ENCODE measurements at places on chromosomes 11 and 22.

DNA sequence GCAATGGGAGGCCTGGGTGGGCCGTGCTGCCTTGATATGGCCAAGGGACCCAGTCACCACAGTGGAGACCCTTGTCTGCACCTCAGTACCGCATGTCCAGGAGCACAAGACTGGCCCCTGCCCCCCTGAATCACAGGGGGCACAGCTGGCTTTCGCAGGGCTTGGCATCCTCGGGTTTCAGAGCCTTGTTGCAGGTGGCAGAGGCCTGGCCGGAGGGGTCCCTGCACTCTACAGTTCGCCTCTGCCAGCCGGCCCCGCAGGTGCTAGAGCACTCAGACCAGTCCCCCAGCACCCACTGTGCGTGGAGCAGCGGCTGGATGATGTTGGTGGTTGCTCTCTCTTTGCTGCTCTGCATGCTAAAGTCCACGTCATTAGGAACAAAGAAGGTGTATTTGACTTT lies 23.0 kb downstream of the ADAMTS8 start:
- DNase-seq, result no peak

GRCh38 chr11:103528596-103528995 lies 419.4 kb downstream of the DYNC2H1 start:
- no peak for DNase-seq

GRCh38 chr11:63958008-63958407 lies 16.4 kb upstream of the COX8A start:
- no peak for DNase-seq

DNA sequence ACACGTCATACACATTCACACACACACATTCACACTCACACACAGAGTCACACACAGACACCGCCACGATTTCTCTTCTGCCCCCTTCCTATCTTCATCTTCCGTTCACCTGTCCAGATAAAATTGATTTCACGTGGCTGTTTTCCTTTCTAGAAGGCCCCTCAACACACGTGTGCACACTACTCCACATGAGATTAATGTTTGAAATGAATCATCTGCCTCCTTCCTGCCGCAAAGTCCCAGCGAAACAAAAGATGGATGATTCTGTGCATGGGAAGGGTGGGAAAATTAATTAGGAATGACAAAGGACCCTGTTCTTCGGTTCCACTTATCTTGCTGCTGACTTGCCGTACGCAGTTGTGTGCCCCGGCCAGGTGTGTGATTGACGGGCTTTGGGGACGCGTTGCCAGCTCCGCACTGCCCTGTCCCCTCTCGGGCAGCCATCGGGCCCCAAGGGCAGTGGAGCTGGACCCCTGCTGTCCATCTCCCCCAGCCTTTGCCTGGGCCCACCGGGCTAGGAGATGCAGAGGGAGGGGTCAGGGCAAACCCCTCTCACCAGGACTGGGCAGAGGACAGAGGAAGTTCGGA lies 73.8 kb downstream of the MPPED1 start:
- DNase-seq, result no peak

DNA sequence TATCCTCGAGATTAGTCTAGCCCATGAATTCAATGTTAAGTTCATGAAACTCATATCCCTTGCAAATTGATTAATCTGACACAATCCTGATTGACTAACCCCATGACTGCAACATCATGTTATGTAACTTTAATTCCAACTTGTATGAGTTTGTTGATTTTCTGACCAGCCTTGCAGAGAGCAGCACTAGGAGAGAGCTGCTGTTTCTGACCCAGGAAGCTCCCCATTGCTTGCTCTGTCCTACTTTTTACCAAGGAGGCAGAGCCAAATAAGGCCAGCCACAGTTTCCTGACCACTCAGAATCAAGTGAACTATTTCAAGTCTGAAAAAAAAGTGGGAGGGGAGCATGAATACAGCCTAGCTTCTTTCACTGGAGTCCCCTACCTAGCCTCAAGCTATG lies 13.2 kb downstream of the MPZL3 start:
- DNase-seq, result no peak

DNA sequence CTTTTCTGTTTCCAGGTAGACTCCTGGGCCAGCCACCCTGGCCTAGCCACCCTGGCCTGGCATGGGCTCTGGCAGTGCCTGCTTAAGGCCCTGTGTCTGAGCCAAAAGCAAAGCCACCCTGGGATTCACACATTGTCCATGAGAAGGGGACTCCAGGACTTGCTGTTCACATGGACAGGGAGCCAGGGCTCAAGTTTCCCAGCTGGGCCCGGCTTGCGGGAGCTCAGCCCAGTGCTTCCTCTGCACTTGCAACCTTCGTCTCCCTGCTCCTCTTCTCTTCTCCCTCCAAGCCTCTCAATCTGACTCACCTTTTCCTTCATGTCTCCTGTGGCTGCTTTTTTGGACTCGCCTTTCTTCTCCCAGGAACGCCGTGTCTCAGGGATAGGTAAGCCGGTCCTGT lies 130.3 kb downstream of the MICAL2 start:
- no peak for DNase-seq

GRCh38 chr11:31628111-31628510 lies 118.5 kb downstream of the ELP4 start:
- no peak for DNase-seq

DNA sequence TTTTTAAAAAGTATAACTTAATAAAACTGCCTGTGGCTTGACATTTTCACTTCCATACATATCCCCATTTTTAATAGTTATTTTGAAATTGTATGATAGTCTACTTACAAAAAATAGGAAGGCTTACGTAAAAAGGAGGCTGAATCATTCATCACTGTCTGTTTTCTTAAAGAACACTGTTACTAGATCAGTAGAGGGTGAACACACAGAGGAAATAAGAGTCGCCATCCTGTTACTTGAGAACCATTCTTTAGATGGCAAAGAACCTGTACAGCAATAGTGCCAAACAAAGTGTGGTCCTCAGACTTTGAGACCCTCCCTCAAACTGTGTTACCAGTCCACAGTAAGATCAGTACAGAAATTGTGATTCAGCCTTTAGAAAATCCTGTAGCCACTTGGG lies 180.7 kb downstream of the PGR start:
- no peak for DNase-seq

- no peak for DNase-seq
Observed at GRCh38 chr11:62540804-62541701, 5.6 kb downstream of the AHNAK start.

- no peak for DNase-seq
Observed at GRCh38 chr22:19959043-19959586, 17.5 kb upstream of the TXNRD2 start.

GRCh38 chr11:10622108-10622507 lies 53.6 kb upstream of the LYVE1 start:
- DNase-seq, result no peak

GRCh38 chr22:44683237-44683636 lies 18.8 kb upstream of the PRR5 start:
- DNase-seq, result no peak

DNA sequence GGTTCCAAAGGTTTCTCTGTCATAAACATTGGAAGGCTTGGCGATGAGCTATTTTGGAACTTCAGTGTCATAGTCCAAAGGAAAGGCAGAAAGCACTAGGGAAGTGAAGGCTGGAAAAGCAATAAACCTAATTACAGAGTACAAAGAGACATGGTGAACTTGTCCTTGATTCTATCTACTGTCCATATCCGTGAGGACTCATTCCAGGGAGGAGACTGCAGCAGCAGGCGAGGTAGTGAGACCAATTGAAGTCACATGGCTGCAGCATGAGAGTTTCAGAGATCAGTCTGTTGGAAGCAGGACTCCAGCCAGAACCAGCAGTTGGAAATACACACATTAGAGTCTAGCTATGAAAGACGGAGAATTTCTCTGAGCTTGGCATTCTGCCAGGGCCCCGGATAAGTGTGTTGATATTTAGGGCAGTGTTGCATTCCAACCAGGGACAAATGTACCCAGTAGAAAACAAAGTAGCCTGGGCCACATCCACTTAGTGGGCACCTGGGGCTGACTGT lies 54.1 kb upstream of the ARHGAP42 start:
- DNase-seq, result no peak

DNA sequence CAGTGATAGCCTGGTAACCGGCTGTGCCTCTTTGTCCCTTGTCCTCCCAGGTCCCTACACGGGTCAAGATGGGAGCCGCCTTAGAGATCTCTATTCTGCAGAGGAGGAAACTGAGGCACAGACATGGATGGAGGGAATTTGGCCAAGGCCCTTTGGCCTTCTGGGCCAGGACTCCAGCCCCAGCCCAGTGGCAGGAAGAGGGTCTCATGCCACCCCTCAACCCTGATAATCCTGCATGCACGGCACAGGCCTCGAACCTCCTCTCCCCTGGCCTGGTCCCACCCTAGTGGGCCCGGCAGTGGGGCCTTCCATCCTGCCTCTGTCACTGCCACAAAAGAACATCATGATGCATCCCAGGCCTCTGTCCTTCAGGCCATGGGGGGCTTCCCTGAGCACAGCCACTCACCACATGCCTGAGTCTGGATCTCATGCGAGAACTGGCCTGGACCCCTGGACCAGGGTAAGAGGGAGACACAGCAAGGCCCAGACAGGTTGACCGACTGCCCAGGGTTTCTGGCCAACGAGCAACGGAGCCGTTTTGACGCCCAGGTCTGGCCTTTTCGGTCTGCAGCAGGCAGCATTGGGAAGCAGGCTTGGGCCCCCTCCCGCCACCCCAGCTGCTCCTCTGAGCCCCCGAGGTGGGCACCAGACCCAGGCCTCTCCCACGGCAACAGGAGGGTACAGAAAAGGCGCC lies 6.5 kb downstream of the LINC01488 start:
- no peak for DNase-seq

GRCh38 chr22:26115266-26115665 lies 54.0 kb upstream of the SEZ6L start:
- no peak for DNase-seq

GRCh38 chr11:88152381-88152780 lies 22.9 kb downstream of the RAB38 start:
- no peak for DNase-seq

Measured in stimulated activated CD8-positive, alpha-beta memory T cell treated with anti-CD3 and anti-CD28 coated beads, Interleukin-4, amount 100 ng/mL, for 1 hour (primary cell).